ENCODE measurements at places on chromosomes 12 and 14.
A peak's percentile ranks its signal among the peaks of the same experiment; 100 is the strongest.

DNA sequence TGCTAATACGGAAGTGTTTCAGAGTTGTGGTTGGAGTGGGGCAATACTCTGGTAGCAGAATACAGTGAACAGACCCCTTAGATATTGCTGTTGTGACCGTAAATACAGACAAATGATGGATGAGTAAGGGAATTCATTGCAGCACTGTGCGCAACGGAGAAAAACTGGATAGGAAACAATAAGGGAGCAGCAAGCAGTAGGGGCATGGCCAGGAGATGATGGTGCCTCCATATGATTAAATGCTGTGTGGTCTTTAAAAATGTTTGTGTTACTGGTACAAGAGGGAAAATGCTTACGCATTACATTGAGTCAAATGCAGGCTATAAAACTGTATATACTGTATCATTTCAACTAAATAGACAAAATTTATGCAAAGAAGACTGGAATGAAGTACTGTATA lies 61.6 kb downstream of the EML1 start:
- no peak for DNase-seq

DNA sequence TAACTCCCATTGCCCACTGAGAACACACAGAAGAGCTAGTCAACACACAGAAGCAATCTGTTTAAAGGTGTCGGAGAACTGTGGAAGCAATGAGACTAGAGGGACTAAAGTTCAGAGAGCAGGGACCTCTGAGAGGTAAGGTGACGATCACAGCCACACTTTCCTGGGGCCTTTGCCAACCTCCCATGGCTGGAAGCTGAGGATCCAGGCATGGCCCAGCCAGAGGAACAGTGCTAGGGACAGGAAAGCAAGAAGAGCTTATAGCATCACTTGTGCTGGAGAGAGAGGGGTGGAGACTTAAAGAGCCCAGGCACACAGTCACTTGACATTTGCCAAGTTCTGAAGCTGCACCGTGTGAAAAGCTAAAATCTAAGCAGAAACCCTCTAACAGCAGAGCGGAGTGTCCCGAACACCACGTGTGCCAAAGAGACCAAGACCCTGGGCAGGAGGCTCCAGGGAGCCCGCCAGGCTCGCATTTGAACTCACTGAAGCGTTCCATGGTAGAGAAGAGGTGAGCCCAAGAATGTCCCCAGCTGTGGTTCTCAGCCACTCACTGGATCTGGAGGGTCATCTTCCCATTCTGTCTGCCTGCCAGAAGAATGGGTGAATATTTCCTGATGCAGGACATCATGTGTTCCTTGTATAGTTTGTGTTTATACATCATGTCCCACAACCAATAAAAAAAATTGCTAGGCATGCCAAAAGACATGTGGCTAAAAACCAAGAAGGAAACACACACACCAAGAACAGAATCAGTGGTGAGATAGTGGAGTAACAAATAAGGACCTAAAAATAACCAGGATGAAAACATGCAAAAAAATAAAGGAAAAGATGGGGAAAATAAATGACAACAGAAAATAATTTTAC lies 174.0 kb upstream of the C14orf180 start:
- no peak for DNase-seq

- DNase-seq: no peak
Observed at GRCh38 chr14:95011445-95012006, 145.8 kb downstream of the DICER1 start.

- peak; percentile 15 for DNase-seq
Observed at GRCh38 chr14:96962337-96962736, 165.2 kb downstream of the VRK1 start.

GRCh38 chr12:103829092-103829491 lies 11.9 kb downstream of the NT5DC3 start:
- DNase-seq: no peak

- no peak for DNase-seq
Observed at GRCh38 chr12:91327131-91327530, 144.5 kb upstream of the DCN start.

DNA sequence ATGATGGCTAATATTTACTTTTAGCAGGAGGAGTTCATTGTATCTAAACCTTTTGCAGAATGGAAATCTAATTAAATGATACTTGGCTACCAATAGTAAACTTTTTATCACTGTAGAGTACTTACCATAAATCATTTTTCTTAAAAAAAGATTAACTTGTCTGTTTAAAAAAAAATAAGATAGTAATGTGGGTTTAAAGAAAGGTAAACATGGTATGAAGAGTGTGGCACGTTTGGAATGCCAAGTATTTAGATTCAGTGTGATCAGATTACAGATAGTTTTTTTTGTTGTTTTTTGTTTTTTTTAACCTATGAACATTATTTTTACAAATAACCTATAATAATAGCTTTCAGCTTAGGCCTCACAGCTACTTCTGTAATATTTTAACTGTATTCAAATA lies 25.8 kb downstream of the KTN1 start:
- no peak for DNase-seq

- no peak for DNase-seq
Observed at GRCh38 chr14:22266142-22266442, 322.9 kb downstream of the DAD1 start.

- no peak for DNase-seq
Observed at GRCh38 chr12:89706986-89707702, 1.5 kb downstream of the ATP2B1 start.

GRCh38 chr12:45540661-45541341 lies 188.7 kb upstream of the ARID2 start:
- DNase-seq: no peak

GRCh38 chr12:29415111-29415510 lies 34.1 kb upstream of the ERGIC2 start:
- no peak for DNase-seq

GRCh38 chr14:31717294-31718085 lies 156.3 kb downstream of the NUBPL start:
- DNase-seq: no peak

GRCh38 chr12:50564237-50564947 lies 59.6 kb downstream of the DIP2B start:
- no peak for DNase-seq

DNA sequence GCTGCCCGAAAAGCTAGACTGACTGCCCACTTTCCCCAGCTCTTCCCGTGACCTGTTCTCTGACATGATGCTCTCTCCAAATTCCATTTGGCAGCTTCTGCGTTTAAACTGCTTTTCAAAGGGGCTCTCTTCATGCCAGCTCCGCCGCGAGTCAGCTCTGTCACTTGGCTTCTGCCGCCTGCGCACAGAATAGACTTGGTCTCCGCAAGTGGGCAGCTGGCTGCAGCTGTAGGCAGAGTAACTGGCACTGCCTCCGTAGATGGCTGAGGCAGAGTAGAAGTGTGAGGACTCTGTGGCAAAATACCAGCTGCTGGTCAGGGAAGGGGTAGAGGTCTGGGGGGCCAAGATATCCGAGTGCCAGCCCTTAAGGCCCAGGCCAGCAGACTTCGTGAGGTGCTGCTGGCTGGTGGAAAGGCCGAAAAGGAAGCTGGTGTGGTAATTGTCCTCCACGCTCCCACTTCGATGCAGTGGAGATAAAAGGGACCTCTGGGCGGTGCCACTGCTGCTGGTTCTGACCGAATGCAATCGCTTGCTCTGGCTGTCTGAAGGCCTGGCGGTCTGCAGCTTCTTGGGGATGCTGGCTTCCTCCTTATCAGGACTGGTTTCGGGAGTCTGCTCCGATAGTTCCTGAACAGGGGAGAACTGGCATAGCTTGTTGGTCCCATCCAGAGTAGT lies 85.7 kb downstream of the DUSP16 start:
- DNase-seq: no peak

DNA sequence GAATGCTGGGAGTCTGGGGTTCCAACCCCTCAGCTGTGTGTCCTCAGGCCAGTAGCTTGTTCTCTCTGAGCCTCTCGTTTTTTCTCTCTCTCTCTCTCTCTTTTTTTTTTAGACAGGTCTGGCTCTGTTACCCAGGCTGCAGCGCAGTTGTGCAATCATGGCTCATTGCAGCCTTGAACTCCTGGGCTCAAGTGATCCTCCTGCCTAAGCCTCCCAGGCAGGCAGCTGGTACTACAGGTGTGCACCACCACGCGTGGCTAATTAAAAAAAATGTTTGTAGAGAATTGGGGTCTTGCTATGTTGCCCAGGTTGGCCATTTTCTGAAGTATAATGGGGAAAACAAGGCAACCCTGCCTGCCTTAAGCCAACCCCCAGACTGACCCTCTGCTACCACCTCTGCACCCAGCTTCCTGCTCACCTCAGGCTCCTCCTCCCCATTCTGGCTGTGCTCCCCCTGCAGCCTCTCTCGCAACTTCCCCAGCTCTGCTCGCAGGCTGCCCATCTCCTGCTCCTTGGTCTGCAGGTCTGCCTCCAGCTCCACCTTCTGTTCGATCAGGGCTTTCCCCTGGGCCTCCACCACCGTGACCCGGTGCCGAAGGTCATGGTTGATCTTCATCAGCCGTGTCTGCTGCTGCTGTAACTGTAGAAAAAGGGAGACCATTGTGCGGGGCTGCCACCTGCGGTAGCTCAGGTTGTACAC lies 35.2 kb downstream of the RILPL1 start:
- no peak for DNase-seq

DNA sequence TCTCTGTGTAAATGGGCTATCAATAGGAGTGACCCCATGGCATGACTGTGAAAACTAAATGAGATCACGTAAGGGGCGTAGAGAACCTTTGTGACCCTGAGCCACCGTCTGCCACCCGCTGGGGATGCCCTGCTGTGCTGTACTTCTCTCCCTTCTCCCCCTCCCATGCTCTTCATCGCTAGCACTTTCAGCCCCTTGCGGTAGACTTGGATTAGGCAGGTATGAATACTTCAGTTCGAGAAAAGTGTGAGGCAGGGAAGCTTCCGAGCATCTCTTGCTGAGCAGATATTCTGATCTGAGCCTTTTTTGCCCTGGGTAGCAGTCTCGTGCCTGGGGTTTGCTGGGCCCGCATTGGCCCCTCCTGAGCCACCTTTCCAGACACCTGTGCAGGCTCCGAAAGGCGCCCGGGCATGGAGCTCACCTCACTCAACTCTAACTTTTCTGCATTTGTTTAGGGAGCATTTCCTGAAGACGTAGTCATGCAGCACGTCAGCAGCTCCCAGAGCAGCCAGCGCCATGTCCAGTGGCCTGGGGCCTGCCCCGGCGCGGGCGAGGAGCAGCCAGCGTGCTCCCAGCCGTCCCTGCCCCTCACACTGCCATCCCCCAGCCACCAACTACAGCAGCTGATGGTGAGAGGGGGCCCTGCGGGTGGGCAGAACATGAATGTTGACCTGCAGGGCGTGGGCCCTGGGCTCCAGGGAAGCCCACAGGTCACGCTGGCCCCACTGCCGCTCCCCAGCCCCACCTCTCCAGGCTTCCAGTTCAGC lies 40.4 kb downstream of the DDX51 start:
- DNase-seq: no peak

DNA sequence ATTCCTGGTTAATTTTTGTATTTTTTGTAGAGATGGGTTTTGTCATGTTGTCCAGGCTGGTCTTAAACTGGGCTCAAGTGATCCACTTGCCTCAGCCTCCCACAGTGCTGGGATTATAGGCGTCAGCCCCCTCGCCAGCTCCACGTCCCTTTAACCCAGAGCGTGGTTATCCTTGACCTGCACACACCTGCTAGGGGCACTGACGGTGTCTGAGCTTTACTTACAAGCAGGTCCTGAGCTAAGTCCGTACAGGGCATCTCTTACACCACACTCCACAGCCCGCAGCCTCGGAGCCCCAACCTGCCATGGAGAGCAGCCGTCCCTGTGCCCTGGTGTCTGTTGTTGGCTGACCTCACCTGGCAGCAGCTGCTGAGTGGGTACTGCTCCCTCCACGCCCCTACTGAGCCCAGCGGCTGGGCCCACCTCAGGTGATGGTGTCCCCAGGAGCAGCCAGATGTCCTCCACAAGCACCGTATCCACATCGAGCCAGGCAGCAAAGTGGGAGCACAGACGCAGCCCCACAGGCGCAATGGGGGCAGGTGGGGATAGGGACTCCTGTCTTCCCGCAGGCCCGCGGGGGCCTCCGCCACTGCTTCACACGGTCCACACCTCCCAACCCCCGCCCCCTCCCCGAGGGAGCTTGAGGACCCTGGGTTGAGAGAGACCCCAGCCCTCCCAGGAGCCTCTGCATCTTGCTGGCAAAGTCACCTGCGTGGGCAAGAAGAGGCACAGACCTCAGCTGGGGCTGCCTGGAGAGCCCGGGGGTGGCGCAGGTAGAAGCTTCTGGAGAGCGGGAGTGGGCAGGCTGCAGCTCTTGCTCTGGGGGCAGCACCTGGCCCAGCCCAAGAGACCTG lies 325.4 kb upstream of the SFSWAP start:
- no peak for DNase-seq

DNA sequence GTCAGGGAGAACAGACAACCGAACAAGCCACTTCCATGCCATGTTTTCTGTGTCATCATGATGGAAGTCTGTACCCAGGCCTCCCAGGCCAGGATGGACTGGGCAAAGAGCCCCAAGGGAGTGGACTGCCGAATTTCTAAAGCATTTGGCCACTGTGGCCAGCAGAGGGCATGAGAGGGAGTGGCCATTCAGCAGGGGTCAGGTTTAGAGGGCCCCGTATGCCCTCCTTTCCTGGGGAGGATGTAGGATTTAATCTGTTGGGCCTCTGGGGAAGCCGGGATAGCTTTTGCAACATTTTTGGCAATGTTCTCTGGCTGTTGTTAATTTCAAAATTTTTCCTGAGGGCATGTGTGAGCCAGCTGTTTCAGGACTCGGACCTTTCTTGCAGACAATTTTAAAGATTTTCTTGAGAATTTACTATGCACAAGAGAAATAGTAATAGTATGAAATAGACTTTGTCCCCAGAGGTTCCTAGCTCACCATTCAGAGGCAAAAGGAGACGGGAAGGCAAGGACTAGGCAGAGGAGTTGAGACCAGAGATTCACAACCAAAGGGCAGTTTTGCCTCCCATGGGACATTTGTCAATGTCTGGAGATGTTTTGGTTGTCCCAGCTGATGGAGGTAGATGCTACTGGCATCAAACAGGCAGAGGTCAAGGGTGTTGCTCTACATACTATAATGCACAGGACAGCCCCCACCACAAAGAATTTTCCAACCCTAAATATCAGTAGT lies 18.0 kb downstream of the ACACB start:
- no peak for DNase-seq

DNA sequence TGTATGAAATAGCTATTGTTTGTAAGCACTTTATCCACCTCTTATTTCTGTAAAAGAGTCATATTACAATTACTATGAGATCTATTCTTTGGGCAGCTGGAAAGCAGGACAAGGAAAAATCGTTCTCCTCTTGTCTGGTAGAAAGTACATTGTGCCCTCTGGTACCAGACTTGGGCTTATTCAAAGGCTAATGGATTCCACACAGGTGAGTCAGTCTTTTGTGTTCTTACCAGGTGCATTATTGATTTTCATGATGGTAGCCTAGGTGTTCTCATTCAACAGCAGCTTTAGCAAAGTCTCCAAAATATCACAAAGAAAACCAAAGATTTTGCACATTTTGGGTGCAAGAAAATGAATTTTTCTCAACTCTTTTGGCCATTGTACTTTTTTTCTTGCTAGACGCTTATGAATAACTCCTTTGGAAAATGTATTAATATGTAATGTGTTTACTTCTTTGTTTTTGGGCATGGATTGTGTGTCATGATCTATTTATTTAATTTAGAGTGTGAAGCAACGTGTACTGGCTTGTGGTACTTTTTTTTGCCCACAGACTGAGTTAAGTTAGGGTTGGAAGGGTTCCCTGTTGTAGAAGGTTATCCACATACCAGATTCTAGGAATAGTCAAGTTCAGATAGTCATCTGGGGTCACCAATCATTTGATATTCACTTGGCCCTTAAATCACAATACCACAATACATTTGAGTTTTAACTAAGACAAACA lies 26.2 kb downstream of the MNAT1 start:
- no peak for DNase-seq

- no peak for DNase-seq
Observed at GRCh38 chr12:48119834-48120195, 651 bp downstream of the PFKM start.

GRCh38 chr12:12319451-12320183 lies 30.4 kb downstream of the MANSC1 start:
- DNase-seq: no peak

GRCh38 chr12:128266541-128267130 lies 334 bp upstream of the TMEM132C start:
- DNase-seq: no peak
